Large intestine (tissue), 12 donors: ENCODE measurements at places on chromosomes 3 and 15. TPM values are rescaled to one million over a fixed set of nuclear protein-coding genes. Genes with fewer than 3 reads are reported as not detected.

GRCh38 chr3:186070133-186070532, 38.8 kb downstream of the ETV5 start:
- no peak for DNase-seq

DNA sequence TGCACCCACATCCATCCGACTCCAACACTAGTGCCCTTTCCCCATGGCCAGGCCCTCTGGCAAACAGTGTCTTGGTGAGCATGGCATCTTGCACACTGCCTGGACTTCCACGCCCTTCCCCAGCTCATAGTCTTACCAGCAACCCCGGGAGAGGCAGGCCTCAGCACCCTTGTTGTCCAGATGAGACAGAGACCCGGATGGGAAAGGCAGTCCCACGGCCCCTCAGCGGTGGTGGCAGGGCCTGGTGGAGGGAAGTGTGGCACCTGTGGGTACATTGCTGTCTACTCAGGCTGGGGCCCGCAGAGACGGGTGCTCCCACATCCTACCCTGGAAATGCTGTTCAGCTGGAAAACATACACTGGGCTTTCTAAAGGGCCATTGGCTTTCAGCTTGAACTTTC, 28.4 kb downstream of the HDAC11 start:
- DNase-seq, result no peak

- DNase-seq, result peak; percentile 75
Measured at GRCh38 chr3:32106929-32107362, 526 bp downstream of the GPD1L start.

DNA sequence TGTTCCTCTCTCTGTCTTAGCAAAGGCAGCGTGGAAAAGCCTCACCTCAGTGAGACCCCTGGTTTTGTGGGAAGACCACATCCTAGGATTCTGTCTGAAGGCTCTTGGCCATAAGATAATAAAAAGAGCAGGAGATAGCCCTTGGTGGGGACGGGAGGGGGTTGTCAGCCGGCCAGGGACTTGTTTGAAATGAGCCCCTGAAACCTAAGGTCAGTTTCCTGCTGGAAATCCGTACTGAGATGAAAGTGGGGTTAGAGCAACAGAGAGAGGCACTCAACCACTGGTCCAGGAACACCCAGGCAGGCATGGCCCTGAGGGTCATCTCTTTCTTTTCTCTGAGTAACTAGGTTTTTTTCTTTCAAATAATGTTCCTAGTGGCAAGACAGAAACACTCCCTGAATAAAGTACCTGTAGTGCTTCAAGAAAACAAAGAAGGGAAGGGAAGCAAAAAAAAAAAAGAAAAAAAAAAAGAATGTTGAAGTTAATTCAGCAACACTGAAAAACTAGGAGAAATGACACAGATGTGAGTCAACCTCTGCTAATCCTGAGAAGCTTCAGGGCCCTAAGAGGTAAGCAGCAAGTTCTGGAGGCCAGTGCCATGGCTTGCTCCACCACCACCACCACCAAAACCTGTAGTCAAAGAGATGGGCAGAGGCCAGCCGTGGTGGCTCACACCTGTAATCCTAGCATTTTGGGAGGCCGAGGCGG, 3.2 kb downstream of the ITGB5 start:
- no peak for DNase-seq

- DNase-seq, result no peak
Measured at GRCh38 chr3:68620211-68620610, 312.1 kb downstream of the TAFA4 start.

- DNase-seq, result no peak
Measured at GRCh38 chr3:88725440-88726165, 381.8 kb upstream of the EPHA3 start.

DNA sequence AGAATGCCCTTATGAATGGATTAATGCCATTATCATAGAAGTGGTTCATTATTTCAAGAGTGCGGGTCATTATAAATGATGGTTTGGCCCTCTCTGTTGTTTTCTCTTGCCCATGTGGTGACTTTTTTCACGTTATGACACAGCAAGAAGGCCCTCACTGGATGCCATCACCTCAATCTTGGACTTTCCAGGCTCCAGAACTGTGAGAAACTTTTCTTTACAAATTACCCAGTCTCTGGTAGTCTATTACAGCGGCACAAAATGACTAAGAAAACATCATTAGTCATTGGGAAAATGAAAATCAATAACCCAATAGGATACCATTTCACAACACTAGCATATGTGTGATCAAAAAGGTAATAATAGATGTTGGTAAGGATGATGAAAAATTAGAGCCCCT, 119.0 kb upstream of the LPP start:
- DNase-seq, result no peak

DNA sequence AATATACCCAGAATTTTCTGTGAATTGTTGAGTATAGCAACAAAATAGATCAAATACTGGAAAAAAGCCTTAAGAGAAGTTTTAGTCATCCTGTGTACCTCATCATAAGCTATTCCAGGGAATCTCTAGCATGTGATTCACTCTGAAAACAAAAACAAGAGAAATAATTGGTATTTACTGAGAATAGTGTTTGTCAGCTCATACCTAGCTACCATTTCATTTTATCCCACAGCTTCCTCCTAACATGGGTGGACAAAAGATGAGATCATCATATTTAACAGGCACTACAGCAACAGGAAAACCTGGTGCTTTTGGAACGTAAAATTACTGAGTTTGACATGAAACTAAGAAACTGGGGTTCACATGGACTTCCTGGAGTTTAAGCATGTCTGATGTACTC, 753.5 kb upstream of the NECTIN3 start:
- DNase-seq, result no peak

DNA sequence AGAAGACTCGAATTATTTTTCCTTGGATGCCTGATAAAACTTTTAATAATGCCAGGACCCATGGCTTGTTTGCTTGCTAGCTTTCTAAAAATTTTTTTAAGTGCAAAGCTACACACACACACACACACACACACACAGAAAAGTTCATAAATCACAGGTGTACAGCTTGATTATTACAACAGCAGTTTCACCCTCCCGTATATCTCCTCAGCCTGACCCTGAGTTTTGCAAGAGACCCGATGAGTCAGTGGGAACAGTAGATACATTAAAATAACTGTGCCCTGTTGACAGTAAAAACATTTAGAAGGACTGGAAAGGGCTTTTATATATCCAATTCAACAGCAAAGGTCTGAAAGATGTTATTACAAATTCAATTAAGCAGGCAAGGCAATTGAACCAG, 46.7 kb downstream of the EMC4 start:
- no peak for DNase-seq

Gene CCDC9B
- 7.2 TPM for polyA plus RNA-seq

Gene ZKSCAN7
- polyA plus RNA-seq, result 8.4 TPM

Gene NANOGP8
- polyA plus RNA-seq, result 0.30 TPM
